Stimulated activated CD4-positive, alpha-beta T cell treated with anti-CD3 and anti-CD28 coated beads, Interleukin-1b, Interleukin-23, amount 100 ng/mL, for 4 hours (primary cell): ENCODE measurements at places on chromosomes 7 and 10.

DNA sequence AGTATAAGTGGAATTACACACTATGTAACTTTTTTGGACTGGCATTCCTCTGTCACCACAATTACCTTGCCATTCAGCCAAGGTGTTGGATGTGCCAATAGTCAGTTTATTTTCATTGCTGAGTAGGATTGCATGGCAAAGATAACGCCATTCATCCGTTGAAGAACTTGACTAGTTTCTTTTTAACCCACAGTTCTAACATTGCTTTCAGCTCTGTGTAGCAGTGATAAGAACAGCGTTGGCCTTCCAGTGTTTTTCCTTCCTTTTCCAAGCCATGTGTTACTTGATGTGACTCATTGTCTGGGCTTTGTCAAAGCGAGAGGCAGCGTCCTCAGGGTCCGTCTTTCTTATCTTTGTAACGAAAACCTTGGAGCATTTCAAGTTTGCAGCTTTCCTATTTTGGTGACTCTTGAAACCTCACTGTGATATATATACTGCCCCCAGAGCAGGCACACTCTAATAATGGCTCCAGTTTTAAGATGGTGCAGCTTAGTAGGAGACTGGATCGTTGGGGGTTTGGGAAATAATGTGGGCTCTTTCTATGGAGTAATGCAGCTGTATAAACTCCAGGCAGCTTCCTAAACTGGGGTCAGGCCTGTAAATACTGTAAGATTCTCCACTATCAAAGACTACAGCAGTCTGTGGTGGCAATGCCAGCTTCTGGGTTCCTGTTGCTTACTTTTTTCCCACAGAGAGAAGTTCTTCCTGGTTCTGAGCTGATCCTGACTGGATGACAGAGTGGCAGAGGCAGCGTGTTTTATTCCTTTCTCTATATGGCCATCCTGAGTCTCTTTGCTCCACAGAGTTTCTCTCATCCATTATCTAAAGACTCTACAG is 41.7 kb downstream of the AKR1E2 start:
- no peak for DNase-seq

DNA sequence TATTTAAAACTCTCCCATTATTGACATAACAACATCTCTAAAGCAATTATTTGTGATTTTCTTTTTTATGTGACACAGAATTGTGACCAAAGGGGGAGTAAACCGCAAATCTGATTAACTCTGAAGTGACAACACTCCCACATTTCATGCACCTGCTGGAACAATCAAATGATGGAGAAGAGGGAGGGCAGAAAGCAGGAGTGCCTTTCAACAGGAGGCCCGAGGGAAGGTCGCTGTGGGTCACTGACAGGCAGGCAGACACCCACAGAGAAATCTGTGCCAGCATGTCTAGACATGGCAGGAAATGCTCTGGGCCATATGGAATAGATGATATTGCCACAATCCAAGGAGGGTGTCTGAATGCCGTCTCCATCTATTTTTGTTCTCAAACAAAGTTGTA is 247.3 kb downstream of the DOCK4 start:
- DNase-seq = no peak

- DNase-seq = no peak
Measured at GRCh38 chr10:5573968-5574641, 49.3 kb downstream of the CALML3 start.

- no peak for DNase-seq
Measured at GRCh38 chr7:17275749-17276671, 22.4 kb upstream of the AHR start.

DNA sequence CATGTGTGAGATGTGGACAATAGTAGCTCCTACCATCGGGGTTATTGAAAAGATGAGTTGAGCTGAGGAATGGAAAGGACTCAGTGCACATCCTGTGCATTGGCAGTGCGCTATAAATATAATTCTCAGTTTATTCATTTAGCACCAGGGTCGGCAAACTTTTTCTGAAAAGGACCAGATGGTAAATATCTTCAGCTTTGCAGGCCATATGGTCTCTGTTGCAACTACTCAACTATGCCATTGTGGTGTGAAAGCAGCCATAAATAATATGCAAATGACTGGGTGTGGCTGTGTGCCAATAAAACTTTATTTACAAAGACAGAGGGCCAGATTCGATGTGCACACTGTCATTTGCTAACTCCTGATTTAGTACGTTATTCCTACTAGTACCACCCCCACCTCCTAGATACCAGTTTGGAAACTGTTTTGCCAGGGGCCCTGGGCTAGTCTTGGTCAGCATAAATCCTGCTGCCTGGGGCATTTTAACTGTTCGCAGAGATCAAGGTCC is 422.9 kb upstream of the MKI67 start:
- no peak for DNase-seq

DNA sequence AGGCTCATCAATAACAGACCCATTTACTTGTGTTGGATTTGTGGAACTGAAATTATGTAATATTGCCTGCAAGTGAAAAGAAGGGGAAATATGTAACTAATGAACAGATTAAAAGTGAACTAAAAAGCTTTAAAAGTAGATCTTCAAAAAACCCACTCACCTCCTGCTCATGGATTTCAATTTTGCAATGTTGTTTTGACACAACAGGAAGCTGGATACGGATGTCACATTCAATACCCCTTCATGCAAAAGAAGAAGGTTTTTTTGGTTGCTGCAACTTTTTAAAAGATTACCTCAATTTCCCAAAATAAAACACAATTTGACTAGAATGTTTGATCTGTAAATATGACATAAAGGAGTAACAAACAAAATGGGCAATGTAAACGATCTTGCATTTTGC is 3.3 kb downstream of the MKI67 start:
- no peak for DNase-seq

- DNase-seq = no peak
Measured at GRCh38 chr7:7351832-7352231, 169.5 kb downstream of the C1GALT1 start.

DNA sequence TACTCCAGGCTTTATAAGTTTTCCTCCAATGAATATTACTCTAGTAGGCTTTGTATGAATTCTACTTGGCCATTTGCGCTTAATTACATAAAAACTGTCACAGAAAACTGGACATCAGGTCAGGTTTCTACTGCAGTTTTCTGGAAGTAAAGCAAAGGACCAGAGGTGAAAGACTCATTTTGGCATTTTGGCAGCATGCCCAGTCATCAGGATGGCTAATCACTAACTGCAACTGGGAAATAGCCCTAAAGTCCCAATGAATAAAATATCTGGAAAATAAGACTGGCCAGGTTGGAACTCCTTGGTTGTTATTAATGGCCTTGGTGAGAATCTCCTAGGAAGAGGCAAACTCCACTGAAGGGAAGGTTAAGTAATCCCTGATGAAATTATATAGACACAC is 75.5 kb downstream of the COPG2 start:
- no peak for DNase-seq

DNA sequence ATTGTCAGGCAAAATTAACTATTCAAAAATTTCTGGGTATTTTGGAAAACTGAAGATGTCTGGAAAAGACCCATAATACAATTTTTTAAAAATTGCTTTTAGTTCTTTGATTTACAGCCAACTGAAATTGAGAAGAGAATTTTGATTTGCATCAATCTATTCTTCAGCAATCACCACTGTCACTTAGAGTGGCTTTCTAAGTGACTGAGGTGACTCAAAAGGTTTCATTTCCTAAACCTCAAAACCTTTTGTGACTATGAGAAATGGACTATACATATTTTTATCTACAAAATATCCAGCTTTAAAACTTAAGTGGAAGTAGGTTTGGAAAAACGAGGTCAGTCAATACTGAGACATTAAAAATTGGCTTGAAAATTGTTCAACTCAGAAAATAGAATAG is 60.0 kb downstream of the ENO4 start:
- DNase-seq = no peak

- DNase-seq = no peak
Measured at GRCh38 chr10:49167425-49168170, 20.6 kb downstream of the TMEM273 start.

GRCh38 chr7:106369352-106369751 is 84.6 kb upstream of the NAMPT start:
- no peak for DNase-seq

GRCh38 chr7:111090846-111091245 is at the start of gene LRRN3:
Gene LRRN3, plus strand, starts transcription at chr7:111091127. Its CDS starts 31,646 bp downstream, at chr7:111122773.
- DNase-seq = no peak

GRCh38 chr7:40990841-40991240 is 712.0 kb downstream of the INHBA start:
- DNase-seq = no peak

GRCh38 chr10:110356628-110357245 is 52.0 kb upstream of the SMNDC1 start:
- DNase-seq = peak; percentile 52

GRCh38 chr7:73717025-73717807 is 2.3 kb downstream of the STX1A start:
- DNase-seq = no peak

DNA sequence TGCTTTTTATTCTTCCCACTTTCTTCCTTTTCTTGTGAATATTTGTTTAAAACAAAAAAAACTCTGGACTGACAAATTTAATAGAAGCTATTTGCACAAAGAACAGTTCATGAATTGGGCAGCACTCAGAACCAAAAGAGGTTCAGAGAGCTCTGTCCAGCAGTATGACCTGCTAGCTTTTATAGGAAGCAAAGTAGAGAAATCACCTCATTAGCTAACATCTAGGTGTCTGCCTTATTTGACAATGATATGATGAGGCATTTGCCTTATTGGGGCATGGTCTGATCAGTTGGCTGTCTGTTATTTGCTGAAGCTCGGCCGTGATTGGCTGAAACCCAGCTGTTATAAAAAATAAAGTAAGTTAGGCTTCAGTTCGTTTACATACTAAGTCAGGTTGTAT is 819 bp upstream of the TRIM4 start:
- DNase-seq = no peak

GRCh38 chr7:30543813-30544525 is 39.3 kb upstream of the GGCT start:
- DNase-seq = no peak

- peak; percentile 31 for DNase-seq
Measured at GRCh38 chr10:124626759-124627380, 117.3 kb downstream of the FAM53B start.

GRCh38 chr7:137454767-137455166 is 111.2 kb upstream of the PTN start:
- no peak for DNase-seq

DNA sequence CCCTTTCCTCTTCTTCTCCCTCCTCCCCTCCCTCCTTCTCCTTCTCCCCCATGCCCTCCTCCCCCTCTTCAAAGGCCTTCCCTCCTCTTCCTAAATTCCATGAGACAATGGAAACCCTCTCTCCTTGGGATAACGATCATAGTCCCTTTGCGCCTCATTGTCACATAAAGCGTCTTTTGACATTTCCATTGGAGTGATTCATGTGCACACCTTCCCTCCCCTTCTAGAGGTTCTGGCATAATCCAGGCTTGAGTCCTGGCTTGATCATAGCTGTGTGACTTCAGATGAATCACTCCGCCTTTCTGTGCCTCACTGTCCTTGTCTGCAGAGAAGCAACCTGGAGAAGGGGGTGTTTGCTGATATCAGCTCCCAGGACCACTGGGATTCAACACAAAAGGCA is 204.2 kb downstream of the TNS3 start:
- DNase-seq = no peak

DNA sequence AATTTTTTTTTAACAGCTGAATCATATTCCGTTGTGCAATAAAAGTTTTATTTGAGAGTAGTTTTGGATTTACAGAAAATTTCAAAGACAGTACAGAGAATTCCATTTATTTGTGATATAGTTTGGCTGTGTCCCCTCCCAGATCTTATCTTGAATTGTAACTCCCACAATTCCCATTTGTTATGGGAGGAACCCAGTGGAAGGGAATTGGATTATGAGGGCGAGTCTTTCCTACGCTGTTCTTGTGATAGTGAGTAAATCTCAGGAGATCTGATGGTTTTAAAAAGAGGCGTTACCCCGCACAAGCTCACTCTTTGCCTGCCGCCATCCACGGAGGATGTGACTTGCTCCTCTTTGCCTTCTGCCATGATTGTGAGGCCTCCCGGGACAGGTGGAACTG is 228.0 kb upstream of the MAGI2 start:
- no peak for DNase-seq

DNA sequence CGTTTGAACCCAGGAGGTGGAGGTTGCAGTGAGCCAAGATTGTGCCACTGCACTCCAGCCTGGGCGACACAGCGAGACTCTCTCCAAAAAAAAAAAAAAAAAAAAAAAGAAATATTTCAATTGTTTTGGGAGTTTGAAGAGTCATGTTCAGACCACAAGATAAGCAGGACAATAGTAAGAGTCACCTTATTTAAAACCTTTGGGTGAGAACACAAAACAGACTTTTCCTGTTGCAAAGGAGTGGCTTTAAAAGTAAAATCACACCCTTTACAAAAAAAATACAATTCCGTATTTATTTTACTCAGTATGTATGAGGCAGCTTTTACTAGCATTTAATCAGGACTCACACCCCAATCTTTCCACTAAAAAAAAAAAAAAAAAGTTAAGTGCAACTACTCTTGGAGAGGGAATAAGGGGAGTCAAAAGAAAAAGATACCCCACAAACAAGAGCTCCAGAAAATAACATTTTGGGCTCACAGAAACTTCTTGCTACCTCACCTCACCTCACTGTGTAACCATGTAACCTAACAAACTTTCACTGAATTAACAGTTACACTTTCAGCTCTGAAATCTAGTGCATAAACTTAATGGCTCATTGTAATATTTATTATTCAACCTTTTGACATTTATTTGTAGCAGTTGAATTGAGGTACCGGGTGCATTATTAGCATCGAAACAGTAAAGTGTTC is 11.2 kb downstream of the SKIDA1 start:
- no peak for DNase-seq

DNA sequence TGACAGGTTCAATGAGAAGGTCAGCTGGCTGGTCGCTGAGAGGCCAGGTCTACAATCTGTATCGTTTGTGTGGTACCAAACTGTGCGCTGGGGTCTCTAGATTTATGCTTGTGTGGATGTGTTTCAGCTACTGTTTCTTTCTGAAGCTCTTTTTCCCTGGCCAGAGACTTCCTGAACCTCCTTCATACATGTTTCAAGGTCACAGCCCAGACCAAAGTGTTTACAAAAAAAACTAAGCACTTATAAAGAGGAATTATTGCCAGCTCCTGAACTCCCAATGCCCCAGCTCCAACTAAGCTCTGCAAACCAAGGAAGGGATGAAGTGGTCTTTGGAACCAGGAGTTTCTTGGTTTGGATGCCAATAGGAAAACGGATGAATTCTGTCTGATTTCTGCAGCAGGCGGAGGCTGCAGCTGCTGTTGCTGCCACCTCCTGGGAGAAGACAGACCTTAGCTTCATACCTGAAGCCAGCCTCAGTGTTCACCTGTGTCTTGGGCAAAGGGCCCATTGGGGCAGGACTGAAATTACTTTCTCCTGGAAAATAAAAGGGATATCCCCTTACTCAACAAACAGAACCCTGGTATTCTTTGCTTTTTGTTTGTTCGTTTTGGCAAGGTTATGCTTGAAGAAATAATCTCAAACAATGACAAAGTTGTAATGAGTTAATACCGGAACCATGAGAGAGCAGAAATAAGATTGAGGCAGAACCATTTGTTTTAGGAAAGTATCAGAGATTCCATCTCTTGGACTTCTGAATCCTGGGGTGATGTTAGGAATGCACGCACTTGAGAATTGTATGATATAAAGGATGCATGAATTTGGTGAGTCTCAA is 24.6 kb upstream of the MKLN1 start:
- no peak for DNase-seq

- no peak for DNase-seq
Measured at GRCh38 chr7:34191771-34192479, 286.6 kb downstream of the BMPER start.
